Activated effector memory CD4-positive, alpha-beta T cell treated with anti-CD3 and anti-CD28 coated beads, Interleukin-2, amount 50 U/mL, for 16 hours (primary cell): ENCODE measurements at places on chromosomes 7 and 10.

GRCh38 chr7:118111347-118111746 lies 72.6 kb upstream of the LSM8 start:
- DNase-seq: no peak

- DNase-seq: no peak
Measured at GRCh38 chr7:13411151-13411550, 578.3 kb downstream of the ETV1 start.

GRCh38 chr10:5064656-5065055 lies 29.6 kb upstream of the AKR1C3 start:
- DNase-seq: no peak

DNA sequence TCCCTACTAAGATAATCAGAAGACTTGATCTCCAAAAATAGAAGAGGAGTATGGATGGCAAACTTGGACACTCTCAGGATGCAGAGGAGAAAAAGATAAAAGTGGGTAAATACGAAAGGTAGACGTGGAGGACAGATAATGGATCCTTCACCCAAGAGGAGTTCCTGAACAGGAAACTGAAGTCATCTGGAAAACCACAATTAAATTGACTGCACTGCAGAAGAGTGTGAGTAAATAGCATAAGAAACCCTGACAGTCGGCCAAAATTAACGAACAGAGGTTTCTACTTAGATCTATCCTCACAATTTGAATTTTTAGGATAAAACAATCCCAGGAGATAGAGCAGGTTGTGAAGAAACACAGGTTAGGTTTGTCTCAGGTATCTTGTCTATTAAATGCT lies 70.5 kb downstream of the SDK1 start:
- no peak for DNase-seq

DNA sequence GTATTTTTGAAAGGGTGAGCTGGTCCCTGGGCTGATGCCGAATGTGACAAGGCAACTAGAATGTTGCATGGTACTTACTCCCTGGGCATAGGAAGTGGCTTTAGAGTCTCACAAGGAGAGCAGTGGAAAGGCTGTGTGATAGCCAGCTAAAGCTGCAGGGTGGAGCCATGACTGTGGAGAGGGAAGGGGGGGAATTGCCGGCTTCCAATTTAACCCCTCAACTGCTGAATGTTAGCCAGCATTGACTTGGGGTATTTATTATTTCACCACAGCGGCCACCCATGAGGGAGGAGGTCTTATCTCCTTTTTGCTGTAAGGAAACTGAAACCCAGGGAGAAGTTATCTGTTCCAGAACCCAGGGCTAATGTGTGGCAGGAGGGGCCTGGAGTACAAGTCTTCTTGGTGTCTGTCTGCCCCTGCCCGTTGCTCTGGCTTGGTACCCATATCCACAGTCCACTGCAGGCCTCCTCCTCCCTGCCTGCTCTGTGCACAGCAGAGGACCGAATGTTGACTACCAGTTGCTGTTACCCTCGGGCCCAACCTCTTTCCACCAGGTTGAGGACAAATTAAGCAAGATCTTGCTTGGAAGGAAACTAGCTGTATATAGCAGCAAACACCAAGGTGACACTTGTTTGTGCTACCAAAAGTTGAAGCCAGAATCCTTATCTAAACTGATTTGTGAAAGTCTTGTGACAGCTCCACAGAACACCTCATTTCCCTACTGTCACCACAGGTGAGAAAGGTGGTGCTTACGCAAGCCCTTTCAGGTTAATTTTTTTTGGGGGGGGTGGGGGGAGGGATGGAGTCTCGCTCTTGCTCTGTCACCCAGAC lies 37.6 kb downstream of the WBP1L start:
- no peak for DNase-seq

- DNase-seq: no peak
Measured at GRCh38 chr10:60955957-60956425, 12.0 kb upstream of the RHOBTB1 start.

DNA sequence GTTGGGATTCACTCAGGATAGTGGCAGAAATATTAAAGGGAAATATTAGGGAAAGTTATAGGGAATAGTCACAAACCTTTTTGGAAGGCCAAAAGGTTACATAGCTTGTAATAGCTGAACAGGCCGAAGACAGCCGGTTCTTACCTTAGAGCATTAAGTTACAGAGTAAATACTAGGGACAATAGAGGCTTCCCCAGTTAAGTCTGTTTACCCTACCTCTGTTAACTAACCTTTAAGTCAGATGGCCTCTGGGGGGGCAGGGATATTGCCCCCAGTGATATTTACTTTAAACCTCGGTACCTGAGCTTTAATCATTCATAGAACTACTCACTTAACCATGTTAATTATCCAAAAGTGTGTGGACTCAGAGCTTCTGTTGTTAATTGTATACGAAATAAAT lies 7.4 kb downstream of the POLR1F start:
- DNase-seq: no peak

DNA sequence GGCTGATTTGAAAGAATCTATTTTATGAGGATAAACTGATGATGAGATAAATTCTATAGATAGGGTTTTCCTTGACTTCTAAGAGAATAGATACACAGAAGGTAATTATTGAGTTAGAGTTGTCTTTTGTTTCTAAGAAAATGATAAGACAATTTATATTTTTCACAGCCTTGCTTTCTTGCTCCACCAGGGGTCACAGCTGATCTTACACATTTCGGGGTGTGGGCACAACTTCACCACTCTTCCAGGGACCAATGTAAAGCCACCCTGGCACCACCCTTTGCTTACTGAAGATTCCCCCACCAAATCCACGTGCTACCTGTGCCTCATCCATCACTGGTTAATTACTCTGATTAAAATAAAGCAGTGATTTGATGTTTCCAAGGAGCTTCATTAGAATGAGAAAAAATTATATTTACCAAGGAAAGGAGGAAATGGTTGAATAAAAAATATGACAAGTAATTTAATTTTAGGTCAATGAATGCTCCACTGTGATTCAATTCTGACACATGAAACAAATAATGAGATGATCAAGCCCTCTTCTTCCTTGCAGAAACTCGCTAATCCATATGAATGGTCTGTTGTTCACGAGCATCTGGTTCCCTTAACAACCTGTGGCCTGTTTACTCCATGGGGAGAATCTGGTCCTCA lies 177.3 kb upstream of the TNS3 start:
- no peak for DNase-seq

DNA sequence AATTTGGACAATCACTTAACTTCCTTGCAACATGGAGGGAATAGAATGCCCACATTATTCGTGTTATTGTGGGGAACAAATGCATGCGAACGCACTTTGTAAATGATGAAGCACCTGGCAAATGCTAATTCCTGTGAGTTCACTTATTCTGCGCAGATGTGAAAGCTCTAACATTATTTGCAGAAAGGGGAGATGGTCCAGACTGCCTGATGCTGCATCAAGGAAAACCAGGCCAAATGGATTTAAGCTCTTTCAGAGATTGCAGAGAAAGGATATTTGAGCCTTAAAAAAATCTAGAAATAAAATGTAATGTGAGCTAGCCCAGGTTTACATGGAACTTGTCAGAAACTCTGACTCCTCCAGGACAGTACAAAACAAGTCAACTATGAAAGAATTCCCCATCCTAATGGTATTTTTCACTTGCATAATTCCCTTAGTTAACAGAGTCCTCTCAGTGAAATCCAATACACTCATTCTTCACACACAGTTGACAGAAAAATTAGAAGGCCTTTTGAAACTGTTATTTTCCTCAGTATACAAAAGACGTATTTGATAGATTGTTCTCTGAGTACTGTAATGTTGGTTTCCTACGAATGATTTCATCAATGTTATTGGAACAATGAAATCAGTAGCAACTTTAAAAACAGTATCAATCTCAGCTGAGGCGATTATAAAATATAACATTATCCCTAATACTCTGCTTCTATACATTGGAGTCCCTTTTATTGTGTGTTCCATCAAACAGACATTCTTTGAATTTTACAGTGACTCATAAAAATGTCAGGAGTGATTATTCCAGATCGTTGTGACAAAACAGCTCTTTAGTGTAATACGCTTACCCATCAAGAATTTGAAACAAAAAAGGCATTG lies 136.3 kb upstream of the ANK3 start:
- no peak for DNase-seq

GRCh38 chr7:71987200-71987767 lies 424.9 kb downstream of the CALN1 start:
- DNase-seq: no peak

GRCh38 chr7:150857276-150858055 lies 5.1 kb downstream of the AOC1 start:
- no peak for DNase-seq

DNA sequence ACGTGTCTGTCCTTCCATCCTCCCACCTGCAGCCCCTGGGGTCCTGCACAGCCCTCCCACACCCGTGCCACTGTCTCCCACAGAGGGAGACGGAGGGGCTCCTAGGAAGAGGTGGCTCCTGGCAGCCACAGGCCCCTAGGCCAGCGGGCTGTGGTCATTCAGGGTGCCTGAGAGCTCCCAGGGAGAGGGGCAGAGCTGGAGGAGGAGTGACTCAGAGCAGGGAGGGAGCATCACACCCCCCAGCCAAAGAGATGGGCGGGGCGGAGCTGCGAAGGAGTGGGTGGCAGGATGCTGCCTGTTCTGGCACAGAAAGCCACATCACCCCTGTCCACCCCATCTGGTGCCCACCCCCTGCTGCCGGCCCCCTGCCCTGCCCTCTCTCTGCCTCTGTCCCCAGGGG lies 50.5 kb downstream of the STK32C start:
- DNase-seq: peak; percentile 73

DNA sequence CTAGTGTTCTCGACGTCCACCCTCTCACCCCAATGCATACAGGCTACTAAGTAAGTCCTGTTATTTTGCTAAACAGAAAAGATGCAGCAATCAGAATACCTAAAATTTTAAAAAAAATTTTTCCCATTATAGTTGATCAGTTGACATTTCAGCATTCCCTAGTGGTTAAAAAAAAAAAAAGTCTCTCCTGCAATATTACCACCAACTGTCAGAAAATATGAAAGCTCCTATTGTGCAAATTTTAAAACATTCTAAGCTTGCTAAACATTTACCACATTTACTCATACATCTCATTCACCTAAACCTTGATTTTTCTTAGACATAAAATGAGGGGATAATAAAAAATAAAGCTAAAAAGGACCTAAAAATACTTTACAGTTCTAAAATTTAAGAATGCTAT lies 165.6 kb downstream of the AVL9 start:
- DNase-seq: no peak
